ENCODE measurements at places on chromosomes 3 and 15.
A peak's percentile ranks its signal among the peaks of the same experiment; 100 is the strongest.

- no peak overlapping the region for H3K27ac ChIP-seq
- no peaks in the 10 kb centered on the region for H3K36me3 ChIP-seq
- no peaks in the 10 kb centered on the region for H3K27me3 ChIP-seq
Observed at GRCh38 chr3:89179355-89180001, 72.1 kb downstream of the EPHA3 start.

DNA sequence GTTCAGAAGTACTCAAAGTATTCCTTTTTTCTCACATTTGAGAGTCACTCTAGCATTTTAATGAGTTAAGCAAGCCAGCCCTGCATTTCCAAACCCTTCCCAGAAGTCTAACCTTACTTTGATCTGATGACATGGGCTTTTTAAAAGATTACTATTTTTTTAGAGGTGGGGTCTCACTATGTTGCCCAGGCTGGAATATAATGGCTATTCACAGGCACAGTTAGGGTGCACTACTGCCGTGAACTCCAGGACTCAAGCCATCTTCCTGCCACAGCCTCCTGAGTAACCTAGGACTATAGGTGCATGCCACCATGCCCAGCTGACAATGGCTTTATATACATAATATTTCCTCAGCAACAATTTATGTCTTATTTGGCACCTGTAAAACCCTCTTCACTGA lies 64.1 kb upstream of the GOLGA6B start:
- DNase-seq: no peak
- H3K36me3 ChIP-seq: peaks cover 3% of the 10 kb centered on the region
- H3K4me3 ChIP-seq: no peak overlapping the region
- no peaks in the 10 kb centered on the region for H3K27me3 ChIP-seq
- no peaks in the 10 kb centered on the region for H3K4me1 ChIP-seq
- no peak overlapping the region for H3K27ac ChIP-seq

GRCh38 chr3:12854565-12854964 lies 13.2 kb upstream of the RPL32 start:
- no peak overlapping the region for H3K27ac ChIP-seq
- H3K27me3 ChIP-seq: peaks cover 15% of the 10 kb centered on the region
- DNase-seq: no peak
- no peaks in the 10 kb centered on the region for H3K36me3 ChIP-seq

GRCh38 chr15:74867466-74868038 lies 5.6 kb downstream of the SCAMP2 start:
- no peaks in the 10 kb centered on the region for H3K27me3 ChIP-seq
- peaks cover 71% of the 10 kb centered on the region for H3K36me3 ChIP-seq
- peak overlapping the region; percentile 41 for H3K4me3 ChIP-seq
- peaks cover 78% of the 10 kb centered on the region for H3K4me1 ChIP-seq

DNA sequence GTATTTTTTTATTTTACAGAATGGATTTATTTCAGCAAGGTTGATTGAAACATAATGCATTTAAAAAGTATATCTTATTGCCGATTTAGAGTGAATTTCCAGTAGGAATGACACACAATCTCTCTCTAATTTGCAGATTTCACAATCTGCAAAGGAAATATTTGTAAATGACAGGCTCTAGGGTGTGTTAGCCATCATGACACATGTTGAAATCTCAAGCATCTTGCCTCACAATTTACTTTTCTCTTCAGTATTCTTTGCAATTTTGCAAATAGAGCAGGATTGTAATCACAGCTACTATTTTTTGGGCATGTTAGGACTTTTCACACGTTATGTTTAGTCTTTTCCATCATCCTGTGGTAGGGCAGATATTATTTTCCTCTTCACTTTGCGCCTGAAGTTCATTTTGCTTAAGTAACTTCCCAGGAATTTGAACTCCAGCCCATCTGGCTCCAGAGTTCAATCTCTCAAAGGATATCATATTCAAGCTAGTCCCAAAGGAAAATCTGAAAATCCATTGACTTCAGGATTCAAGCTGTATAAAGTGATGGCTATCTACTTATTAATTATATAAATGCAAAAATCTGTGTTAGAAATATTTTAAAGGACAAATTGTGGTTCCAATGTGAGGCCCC lies 55.4 kb downstream of the ATP13A4 start:
- H3K27ac ChIP-seq: no peak overlapping the region
- no peak for DNase-seq
- no peak overlapping the region for H3K4me3 ChIP-seq
- H3K27me3 ChIP-seq: no peaks in the 10 kb centered on the region

- no peaks in the 10 kb centered on the region for H3K36me3 ChIP-seq
- H3K27me3 ChIP-seq: peaks cover 8% of the 10 kb centered on the region
- H3K4me3 ChIP-seq: no peak overlapping the region
- no peak for DNase-seq
Observed at GRCh38 chr3:190031887-190032752, 88.6 kb downstream of the P3H2 start.

- H3K27ac ChIP-seq: no peak overlapping the region
- no peak for DNase-seq
- no peaks in the 10 kb centered on the region for H3K36me3 ChIP-seq
Observed at GRCh38 chr15:39511000-39511915, 69.6 kb upstream of the THBS1 start.

- no peaks in the 10 kb centered on the region for H3K4me1 ChIP-seq
- no peaks in the 10 kb centered on the region for H3K27me3 ChIP-seq
- H3K27ac ChIP-seq: no peak overlapping the region
- H3K4me3 ChIP-seq: no peak overlapping the region
- H3K36me3 ChIP-seq: no peaks in the 10 kb centered on the region
- DNase-seq: no peak
Observed at GRCh38 chr3:181530584-181530983, 181.1 kb upstream of the SOX2 start.

Data from activated CD4-positive, alpha-beta T cell treated with anti-CD3 and anti-CD28 coated beads, Interleukin-2, amount 10 ng/mL, durations not matched to agents 7 days and 5 days (primary cell).